GDM1 (cell line): ENCODE measurements at places on chromosomes 13 and 19.
A peak's percentile ranks its signal among the peaks of the same experiment; 100 is the strongest.

DNA sequence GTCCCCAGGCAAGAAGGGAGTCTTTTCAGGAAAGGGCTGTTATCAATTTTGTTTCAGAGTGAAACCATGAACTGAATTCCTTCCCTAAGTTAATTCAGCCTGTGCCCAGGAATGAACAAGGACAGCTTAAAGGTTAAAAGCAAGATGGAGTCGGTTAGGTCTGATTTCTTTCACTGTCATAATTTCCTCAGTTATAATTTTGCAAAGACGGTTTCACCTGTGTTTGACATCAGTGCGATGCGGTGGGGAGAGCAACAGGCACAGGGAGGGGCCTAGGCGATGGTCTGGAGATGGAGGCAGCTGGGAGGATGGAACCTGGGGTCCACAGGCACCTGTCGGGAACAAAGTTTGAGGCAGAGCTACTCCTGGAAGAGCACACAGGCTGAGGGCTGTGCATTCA, 5.9 kb upstream of the ZNF552 start:
- DNase-seq = no peak

DNA sequence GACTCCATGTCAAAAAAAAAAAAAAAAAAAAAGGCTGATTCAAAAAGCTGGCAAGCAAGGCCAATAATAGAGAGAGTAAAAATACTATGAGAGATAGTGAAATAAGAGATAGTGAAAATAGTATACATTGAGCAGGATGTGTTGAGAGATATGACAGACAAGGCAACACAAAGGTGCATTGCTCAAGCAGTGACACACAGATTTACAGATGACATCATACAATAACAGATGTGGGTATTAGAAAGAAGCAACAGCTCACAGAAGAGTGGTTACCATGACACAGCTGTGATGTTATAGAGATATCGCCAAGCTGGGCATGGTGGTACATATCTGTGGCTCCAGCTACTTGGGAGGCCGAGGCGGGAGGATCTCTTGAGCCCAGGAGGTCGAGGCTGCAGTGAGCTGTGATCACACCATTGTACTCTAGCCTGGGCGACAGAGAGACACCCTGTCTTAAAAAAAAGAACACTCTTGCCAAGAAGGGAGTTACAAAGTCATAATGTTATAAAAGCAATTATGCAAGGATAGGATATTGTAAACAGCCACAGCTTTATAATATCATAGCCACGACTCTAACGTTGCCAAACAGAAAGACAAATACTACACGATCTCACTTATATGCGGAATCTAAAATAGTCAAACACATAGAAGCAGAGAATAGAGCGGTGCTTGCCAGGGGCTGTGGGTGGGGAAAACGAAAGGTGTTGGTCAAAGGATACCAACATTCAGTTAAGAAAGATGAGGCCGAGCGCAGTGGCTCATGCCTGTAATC, 10.3 kb downstream of the TNFSF9 start:
- DNase-seq = no peak

GRCh38 chr13:24460256-24460655, 52.3 kb downstream of the PARP4 start:
- DNase-seq = no peak

- no peak for DNase-seq
Measured at GRCh38 chr13:21181671-21182070, 5.2 kb downstream of the MRPL57 start.

GRCh38 chr13:71851498-71852409, 15.2 kb downstream of the DACH1 start:
- no peak for DNase-seq

GRCh38 chr19:16702123-16702522, 17.5 kb upstream of the NWD1 start:
- no peak for DNase-seq

DNA sequence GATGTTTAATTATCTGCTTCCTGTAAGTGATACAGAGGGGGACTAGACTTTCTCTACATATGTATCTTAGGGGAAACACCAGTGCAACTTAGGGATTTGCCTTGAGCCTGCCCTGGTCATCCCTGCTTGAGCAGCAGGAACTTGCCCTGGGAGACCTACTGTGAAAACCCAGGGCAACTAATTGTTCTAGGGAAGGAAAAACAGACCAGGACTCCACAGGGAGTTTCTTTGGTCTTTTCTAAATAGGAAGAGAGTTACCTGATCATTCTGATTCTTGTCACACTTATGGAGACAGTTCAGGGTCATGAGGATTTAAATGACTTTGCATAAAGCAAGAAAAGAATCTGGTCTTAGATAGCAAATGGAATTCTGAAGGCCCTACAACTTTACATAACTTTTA, 89.1 kb downstream of the WASF3 start:
- no peak for DNase-seq

GRCh38 chr13:64457976-64458375, 2772.2 kb downstream of the PCDH9 start:
- no peak for DNase-seq

GRCh38 chr13:43088093-43088511, 64.7 kb downstream of the DNAJC15 start:
- DNase-seq = no peak

DNA sequence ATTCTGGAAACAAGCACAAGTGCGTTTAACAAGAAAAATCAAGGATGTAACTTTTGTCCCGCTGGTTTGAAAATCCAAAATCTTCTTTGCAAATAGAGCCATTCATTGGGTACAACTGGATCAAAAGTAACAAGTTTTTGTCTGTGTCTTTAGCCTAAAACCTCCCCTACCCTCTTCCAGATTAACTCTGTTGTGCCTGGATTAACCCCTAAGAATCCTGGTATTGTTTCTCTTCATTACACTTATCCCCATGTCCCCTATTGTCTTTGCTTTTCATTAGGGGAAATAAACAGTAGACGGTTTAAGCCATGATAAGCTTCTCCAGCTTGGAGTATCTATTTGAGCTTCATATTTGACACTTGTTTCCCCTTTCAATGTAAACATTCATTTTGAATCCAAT, 242.1 kb upstream of the ARGLU1 start:
- DNase-seq = no peak

GRCh38 chr19:37999309-38000213, 92.6 kb downstream of the SIPA1L3 start:
- DNase-seq = no peak

DNA sequence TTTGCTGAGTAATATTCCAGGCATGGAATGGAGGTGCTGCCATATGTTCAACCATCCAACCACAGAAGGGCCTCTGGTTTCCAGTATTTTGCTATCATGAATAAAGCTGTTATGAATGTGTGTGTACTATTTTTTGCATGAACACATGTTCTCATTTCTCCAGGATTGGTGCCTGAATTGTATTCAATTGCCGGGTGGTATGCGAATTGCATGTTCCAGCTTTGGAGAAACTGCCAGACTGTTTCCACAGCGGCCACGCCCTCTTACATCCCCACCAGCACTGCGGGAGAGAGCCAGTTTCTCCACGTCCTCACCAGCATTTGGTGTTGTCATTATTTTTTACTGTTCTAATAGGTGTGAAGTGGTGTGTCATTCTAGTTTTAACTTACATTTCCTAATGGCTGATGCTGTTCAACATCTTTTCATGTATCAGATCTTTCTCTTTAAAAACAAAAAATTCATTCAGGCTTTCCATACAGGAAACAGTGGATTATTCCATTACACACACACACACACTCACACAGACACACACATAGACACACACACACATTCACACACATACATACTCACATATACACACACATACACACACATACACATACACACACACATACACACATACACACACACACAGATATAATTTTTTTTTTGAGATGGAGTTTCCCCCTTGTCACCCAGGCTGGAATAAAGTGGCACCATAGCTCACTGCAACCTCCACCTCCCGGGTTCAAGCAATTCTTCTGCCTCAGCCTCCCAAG, 154.1 kb downstream of the PTPRS start:
- no peak for DNase-seq

DNA sequence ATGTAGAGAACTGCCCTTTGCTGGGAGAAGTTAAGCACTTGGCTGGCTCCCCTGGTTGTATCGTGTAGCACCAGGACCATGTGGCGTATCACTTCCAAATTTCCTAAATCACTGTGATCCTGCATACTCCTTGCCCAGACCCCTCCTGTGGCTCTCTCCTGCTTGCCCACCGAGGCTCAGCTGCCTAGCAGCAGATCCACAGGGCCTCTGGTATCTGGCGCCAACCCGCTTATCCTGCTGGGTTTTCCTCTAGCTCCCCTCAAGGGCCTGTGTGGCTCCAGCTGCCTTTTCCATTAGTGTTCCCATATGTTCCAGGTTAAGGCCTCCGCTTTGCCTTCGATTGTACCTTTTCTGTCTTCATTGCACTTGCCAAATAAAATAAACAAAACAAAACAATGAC, 16.5 kb downstream of the LRCH1 start:
- DNase-seq = no peak

DNA sequence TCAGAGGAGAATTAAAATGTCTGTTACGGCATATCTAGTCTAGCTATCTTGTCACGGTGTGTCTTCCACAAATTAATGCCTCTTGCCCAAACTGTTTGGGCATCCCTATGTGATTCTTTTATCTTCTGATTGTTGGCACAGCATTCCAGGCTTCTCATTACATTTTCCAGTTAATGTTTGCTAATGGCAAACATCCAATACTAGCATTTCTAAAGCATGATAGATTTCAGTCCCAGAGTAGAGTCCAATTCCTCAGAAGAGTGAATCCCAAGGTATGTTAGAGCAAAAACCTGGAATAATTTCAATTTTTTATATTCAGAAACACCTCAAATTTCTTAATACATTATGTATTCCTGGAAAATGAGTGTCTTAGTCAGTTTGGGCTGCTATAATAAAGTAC, 684.5 kb upstream of the SLITRK1 start:
- DNase-seq = no peak

- no peak for DNase-seq
Measured at GRCh38 chr13:46544208-46544607, 8.8 kb upstream of the LRCH1 start.

- DNase-seq = no peak
Measured at GRCh38 chr13:45895881-45896280, 44.3 kb upstream of the SIAH3 start.

DNA sequence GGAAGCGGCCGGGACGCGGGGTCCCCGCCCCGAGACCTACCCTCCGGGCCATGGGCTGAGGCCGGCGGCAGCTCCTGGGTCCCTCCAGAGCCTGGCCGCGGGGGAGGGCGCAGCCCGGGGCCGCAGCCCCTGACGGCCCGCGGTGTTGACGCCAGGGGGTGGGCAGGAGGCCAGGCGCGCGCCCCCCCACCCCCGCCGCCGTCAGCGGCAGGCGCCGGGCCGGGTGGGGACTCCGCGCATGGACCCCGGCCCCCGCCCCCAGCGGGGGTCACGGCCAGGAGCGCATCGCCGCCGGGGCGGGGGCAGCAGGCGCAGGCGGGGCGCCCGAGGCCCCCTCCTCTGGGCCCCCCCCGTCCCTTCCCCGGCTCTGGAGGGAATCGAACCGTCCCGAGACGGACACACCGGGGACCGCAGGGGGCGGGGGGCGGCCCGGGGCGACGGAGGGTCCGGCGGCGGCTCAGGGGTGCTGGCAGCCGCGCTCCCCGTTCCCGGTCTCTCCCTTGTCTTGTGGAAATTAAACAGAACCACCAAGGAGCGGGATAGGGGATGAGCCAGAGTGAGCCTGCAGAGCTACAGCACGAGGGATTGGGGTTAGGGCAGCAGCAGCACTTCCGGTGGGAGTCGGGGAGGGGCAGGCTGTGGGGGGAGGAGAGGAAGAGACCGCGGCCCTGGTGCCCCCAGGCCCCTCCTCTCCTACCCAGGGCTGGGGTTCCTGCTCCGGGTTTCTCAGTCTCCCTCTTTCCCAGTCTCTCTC, at the start of gene MEIS3:
TSS of gene MEIS3 (minus strand) at position 498 of the 754 bp plus-strand sequence. CDS start at position 52, 446 bp downstream.
- DNase-seq = no peak

- no peak for DNase-seq
Measured at GRCh38 chr19:5155586-5156210, 184.9 kb downstream of the PTPRS start.

DNA sequence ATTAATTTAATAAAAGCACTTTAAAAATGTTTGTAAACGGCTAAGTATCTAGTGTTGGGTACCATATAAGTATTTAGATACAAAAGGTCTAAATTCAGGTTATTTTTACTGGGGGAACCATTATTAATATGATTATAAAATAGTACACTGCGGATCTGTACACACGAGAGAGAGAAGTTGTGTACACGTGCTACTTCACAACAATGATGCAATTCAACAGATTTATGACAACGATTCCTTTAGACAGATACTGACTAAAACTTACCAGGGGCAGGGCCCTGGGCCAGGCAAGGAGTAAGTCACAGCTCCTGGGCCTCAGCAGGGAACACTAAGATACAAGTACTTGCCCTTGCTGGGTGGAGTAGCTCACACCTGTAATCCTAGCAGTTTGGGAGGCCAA, 29.1 kb upstream of the TPTE2 start:
- DNase-seq = no peak

GRCh38 chr19:5170329-5170745, 170.3 kb downstream of the PTPRS start:
- DNase-seq = no peak

DNA sequence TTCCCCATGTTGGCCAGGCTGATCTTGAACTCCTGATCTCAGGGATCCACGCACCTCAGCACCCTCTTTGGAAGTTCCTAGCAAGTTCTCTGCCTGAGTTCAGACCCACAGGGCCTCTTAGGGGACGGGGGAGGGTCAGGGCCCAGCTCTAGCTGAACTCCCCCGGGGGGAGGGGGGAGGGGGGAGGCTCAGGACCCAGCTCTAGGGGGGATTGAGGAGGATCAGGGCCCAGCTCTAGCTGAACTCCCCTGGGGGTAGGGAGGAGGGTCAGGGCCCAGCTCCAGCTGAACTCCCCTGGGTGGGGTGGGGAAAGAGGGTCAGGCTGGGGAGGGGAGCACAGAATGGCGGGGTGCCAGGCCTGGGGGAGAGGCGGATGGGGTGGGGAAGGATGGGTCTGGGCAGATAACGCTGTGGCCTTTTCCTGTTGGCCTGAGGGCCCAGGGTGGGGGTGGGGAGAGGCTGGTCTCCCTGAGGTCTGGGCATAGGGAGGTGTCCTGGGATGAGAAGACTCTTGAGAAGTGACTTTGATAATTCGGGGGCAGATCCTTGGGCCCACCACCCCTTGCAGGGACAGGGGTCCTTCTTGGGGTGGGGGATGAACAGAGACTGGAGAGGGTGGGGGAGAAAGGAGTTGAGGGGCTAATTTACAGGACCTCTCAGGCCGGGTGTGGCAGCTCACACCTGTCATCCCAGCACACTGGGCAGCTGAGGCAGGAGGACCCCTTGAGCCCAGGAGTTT, 5.5 kb upstream of the PTBP1 start:
- no peak for DNase-seq

GRCh38 chr13:41588899-41589298, 131.5 kb downstream of the RGCC start:
- DNase-seq = peak; percentile 28

GRCh38 chr13:110965755-110966134, 50.9 kb upstream of the ANKRD10 start:
- DNase-seq = no peak

DNA sequence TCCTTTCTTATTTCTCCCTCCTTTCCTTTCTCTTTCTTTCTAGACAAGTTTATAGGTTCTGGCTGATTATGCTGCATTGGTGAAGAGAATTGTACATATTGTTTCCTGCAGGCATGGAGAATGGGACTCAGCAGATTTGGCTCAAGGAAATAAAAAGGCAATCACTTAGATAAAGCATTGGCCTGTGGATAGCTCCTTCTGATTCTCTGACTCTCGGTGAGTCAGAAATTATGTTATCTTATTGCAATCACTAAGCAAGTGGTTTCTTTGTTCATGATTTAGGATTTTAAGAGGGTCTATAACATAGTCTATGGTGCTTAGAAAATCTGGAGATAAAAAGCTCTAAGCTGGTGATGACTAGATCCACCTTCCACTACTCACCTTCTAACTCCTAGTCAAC, 54.0 kb upstream of the POSTN start:
- no peak for DNase-seq
